ENCODE measurements at places on chromosomes 2 and 18.

DNA sequence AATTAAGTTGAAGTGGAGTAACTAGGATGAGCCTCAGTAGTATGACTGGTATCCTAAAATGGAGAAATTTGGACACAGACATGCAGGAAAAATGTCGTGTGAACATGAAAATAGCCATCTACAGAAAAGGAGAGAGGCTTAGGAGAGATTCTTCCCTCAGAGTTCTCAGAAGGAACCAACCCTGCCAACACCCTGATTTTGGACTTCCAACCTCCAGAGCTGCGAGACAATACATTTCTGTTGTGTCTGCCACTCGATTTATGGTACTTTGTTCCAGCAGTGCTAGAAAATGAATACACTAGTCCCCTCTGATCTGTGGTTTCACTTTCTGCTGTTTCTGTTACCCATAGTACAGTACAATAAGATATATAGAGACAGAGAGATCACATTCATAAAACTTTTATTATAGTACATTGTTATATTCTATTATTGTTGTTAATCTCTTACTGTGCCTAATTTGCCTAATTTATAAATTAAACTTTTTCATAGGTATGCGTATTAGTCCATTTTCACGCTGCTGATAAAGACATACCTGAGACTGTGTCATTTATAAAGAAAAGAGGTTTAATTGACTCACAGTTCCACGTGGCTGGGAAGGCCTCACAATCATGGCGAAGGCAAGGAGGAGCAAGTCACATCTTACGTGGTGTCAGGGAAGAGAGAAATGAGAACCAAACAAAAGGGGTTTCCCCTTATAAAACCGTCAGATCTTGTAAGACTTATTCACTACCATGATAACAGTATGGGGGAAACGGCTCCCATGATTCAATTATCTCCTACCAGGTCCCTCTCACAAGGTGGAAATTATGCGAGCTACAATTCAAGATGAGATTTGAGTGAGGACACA is 41.3 kb downstream of the PLEKHA3 start:
- no peak for DNase-seq

- no peak for DNase-seq
Measured at GRCh38 chr2:50865235-50865634, 166.7 kb downstream of the NRXN1 start.

GRCh38 chr2:164910101-164910899 is 45.0 kb downstream of the SLC38A11 start:
- DNase-seq: no peak

DNA sequence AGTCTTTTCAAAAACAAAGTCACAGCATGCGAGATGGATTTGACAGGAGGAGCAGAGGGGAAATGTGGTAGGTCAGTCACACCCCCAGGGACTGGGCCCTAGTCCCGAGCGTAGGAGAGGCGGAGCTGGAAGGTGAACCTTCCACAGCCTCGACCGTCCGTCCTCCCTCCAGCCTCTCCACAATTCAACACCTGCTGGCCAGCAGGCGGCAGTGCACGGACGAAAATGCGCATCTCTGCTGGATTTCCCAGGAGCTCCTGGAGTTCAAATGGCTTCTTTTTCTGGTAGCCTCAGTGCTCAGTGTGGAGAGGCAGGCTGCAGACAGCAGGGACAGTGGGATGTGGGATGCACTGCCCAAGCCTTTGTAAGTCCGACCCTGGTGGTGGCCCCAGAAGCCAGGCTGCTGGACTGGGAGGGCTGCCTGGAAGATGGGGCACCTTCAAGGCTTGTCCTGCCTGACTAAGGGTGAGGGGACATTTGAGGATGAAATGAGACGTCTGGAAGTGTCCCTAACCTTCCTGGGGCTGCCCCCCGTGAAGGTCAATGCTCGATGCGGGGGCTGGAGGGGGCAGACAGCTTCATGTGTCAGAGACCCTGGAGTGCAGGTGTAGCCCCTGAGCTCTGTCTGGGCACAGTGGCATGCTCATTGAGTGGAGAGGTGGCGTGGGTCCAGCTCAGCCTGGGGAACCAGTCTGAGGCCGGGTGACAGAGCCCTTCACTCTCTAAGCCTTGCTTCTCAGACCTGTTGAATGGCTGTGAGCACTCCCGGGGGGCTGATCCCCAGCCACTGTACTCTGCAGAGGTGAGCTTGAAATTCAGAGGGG is 189.5 kb downstream of the TFCP2L1 start:
- no peak for DNase-seq

DNA sequence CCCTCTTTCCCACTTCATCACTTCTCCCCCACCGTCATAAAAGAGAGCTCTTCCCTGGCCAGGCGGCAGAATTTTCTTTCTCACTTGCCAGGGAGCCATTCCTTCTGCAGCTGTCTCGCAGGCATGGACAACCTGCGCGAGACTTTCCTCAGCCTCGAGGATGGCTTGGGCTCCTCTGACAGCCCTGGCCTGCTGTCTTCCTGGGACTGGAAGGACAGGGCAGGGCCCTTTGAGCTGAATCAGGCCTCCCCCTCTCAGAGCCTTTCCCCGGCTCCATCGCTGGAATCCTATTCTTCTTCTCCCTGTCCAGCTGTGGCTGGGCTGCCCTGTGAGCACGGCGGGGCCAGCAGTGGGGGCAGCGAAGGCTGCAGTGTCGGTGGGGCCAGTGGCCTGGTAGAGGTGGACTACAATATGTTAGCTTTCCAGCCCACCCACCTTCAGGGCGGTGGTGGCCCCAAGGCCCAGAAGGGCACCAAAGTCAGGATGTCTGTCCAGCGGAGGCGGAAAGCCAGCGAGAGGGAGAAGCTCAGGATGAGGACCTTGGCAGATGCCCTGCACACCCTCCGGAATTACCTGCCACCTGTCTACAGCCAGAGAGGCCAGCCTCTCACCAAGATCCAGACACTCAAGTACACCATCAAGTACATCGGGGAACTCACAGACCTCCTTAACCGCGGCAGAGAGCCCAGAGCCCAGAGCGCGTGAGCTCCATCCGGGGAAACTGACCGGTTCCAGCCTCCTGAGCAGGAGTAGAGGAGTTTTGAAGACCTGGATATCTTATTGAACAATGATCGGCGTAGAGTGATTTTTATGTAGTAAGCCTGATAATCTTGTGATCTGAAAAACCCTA is at the start of gene MSGN1:
TSS of gene MSGN1 (plus strand) at position 65 of the 850 bp plus-strand sequence. CDS start at position 124, 59 bp downstream.
- no peak for DNase-seq

GRCh38 chr18:11514267-11514666 is 95.1 kb upstream of the SLC35G4 start:
- no peak for DNase-seq

GRCh38 chr2:27018142-27018541 is 14.6 kb upstream of the TMEM214 start:
- no peak for DNase-seq

DNA sequence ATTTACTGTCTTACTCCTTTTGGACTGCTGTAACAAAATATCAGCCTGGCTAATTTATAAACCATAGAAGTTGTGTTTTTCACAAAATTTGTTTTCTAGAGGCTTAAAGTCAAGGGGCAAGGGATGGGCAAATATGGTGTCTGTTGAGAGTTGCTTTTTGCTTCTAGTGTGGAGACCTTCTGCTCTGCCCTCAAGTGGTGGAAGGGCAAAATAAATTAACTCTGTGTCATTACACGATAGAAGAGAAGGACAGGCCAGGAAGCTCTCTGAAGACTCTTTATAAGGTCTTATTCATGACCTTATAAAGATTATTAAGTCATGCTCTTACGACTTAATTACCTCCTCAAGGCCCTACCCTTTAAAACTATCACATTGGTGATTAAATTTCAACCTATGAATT is 181.2 kb upstream of the LRATD1 start:
- no peak for DNase-seq

- no peak for DNase-seq
Measured at GRCh38 chr18:51857989-51858388, 482.0 kb upstream of the DCC start.

GRCh38 chr2:54455563-54456361 is at the start of gene SPTBN1:
SPTBN1 (plus strand) TSS chr2:54456327; CDS start chr2:54526419, 70,092 bp downstream.
- peak; percentile 11 for DNase-seq

- no peak for DNase-seq
Measured at GRCh38 chr2:197889041-197889440, 84.6 kb downstream of the PLCL1 start.

GRCh38 chr2:219419331-219420197 is 1.4 kb downstream of the DES start:
- DNase-seq: no peak

- DNase-seq: no peak
Measured at GRCh38 chr2:1518867-1519530, 105.7 kb downstream of the TPO start.

DNA sequence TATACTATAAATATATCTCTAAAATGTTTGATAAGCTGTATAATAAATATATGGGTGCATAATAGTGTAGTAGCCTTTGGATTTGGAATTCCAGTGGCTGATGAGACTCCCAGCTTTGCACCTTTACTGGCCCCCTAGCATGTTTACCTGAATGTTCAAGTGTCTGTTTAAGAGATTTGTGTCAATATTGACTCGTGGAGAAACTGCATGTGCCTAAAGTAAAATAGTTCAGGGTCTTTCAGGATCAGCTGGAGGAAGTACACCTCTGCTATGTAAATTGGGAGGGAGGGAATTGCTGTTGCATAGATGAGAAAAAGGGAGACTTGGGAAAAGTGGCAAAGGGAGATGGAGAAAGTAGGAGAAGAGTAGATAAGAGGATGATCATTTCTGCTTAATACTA is 23.9 kb downstream of the ME2 start:
- no peak for DNase-seq

- no peak for DNase-seq
Measured at GRCh38 chr2:32718752-32719151, 90.9 kb downstream of the TTC27 start.

GRCh38 chr18:65922103-65922502 is 171.3 kb downstream of the CDH7 start:
- DNase-seq: no peak

- no peak for DNase-seq
Measured at GRCh38 chr2:3159782-3160545, 217.7 kb downstream of the EIPR1 start.

DNA sequence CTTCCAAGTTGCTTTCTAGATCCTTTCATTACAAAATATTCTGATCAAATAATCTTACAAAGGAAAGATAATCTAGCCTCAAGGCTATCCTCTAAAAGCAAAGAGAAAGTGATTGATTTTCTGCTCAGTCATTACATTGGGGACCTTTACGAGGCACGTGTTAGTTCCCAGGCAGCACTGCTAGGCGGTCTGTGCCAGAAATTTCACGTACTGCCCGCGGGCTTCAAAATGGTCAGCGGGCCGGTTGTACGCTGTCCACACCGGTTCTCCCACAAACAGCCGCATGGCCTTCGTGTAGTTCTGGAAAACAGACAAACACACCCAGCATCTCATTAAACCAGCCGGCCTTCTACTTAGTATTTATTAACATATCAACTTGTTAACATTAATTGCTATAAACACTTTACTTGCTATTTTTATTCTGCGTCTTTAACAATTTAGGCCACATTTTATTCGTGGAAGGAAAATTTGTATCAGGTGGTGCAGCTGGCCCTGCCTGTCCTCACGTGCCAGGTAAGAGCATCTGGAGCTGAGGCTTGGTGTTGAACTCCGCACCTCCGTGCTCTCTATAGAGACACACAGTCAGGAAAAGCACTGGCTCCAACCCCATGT is 20.4 kb downstream of the ADI1 start:
- no peak for DNase-seq

- no peak for DNase-seq
Measured at GRCh38 chr2:165239856-165240515, 772 bp downstream of the SCN2A start.

- no peak for DNase-seq
Measured at GRCh38 chr2:159614534-159615366, 1.6 kb downstream of the BAZ2B start.

- DNase-seq: no peak
Measured at GRCh38 chr18:10669441-10670100, 143.7 kb downstream of the NAPG start.

- DNase-seq: no peak
Measured at GRCh38 chr2:79100285-79100684, 12.5 kb upstream of the REG1B start.

- DNase-seq: peak; percentile 92
Measured at GRCh38 chr2:96305091-96305978, at the start of gene SNRNP200. SNRNP200 (minus strand) TSS chr2:96305546; CDS start chr2:96305437, 109 bp downstream.

GRCh38 chr2:169131587-169132512 is 62.5 kb downstream of the DHRS9 start:
- DNase-seq: no peak

DNA sequence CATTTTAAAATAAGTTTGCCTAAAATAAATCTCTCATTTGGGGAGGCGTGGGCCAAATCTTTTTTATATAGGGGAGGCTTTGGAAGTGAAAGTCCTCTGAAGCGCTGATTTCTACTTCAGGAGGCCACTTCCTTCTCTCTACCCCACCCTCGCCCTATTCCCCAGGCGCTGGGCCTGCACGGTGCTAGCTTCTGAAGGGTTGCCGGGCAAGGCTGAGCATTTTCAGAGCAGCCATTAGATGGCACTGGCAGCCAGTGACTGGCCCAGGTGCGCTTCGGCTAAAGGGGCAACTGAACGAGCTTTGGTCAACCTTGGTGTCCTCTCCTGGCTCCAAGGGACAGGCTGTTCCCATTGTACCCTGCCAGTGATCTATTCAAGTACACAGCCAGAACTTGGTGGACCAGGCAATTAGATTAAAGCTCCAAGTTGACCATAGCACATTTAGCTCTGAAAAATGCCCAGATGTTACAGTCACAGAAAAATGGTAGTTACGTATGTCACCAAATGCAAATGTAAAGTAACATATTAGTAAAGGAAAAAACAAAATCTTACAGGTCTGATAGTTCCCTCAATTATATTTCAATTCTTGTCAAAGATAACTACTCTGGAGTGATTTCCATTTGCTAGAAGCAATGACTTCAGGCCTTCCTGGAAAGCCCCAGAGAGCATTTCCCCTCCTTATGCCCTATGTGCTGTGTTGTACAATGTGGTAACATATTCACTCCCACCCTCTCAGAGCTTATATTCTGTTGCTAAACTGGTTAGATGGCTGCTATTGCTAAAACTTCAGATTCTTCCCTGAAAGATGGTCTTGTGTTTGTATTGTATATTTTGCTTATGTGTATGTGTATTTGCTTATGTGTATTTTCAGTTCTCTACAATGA is 2.1 kb downstream of the POMC start:
- DNase-seq: peak; percentile 37

GRCh38 chr18:58682429-58683069 is 11.3 kb downstream of the MALT1 start:
- DNase-seq: no peak
